ENCODE measurements at places on chromosomes 4 and X.

DNA sequence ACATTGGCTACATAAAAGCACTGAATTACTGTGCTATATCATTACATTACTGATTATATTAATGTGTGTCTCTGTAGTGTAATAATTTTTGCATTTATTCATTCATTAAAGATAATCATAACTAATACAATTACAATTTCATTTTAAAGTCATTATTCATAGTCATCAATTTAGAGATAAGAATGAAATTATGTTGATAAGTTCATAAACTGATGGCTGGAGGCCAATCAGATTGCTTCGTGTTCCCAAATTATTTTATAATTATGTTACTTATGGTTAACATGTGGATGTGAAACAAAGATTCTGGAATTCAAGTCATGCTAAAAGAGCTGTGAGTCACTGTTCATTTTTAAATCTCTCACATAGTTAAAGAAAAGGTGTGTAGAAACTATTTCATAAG, 223.4 kb upstream of the HAND2 start:
- DNase-seq = no peak

DNA sequence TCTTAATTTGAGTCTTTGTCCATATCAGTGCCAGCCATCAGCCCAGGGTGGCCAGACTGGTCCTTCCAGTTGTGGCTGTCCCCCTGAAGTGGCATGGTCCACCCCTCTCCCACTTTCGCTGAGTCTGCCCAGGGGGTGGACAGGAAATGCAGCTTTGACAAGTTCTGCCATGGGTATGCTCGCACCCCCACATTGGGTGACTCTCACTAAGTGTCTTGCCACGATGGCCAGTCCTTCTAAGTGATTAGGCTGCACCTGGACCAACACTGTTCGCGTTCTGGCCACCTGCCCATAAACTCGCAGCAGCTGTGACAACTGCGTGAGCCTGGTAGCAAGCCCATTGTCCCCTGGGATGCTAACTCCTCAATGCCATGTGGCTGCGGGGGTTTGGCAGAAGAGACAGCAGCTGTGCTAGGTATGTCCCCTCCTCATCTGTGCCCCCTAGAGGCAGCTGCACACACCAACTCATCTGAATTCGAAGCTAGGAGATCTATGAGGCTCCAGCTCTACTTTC, 10.0 kb upstream of the LNX1 start:
- no peak for DNase-seq

GRCh38 chr4:26478330-26478729, 12.0 kb downstream of the CCKAR start:
- no peak for DNase-seq

GRCh38 chrX:153812220-153812619, 17.8 kb downstream of the SSR4 start:
- DNase-seq = no peak

GRCh38 chr4:83582289-83582785, 46.4 kb downstream of the GPAT3 start:
- no peak for DNase-seq

DNA sequence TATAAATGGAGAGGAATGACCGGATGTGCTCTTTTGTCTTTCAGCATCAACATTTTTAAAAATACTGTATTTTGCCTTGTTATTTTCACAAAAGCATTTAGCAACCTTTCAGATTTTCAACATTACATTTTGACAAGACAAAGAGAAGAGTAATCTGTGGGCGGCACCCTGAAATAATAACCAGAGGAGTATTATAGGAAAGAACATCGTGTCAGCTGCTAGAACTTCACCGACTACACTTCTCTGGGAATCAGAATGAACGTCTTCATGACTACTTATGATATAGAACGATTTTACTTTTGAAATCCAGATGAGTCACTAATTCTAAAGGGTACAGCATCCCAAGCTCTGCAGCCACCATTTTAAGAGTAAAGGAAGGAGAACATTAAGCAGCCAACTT, 531.5 kb upstream of the FRG1 start:
- DNase-seq = no peak

GRCh38 chr4:146176891-146177290, 1.4 kb downstream of the LSM6 start:
- DNase-seq = no peak

DNA sequence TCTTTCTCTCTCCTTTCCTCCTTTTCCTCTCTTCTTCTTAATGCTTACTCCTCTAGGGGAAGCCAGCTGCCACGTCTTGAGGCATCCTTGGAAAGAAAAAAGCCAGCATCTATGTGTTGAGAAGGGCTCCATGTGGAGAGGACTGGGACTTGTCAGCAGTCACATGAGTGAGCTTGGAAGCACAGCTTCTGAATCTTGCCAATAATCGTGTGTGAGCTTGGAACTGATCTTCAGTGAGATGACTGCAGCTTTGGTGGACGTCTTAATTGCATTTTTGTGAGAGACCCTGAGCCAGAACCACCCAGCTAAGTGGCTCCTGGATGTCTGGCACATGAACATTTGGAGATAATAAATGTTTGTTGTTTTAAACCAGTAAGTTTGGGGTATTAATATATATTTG, 371.7 kb downstream of the SLITRK2 start:
- DNase-seq = no peak
